ENCODE measurements at places on chromosomes 3 and 15. TPM values are rescaled to one million over a fixed set of nuclear protein-coding genes. Genes with fewer than 3 reads are reported as not detected.

DNA sequence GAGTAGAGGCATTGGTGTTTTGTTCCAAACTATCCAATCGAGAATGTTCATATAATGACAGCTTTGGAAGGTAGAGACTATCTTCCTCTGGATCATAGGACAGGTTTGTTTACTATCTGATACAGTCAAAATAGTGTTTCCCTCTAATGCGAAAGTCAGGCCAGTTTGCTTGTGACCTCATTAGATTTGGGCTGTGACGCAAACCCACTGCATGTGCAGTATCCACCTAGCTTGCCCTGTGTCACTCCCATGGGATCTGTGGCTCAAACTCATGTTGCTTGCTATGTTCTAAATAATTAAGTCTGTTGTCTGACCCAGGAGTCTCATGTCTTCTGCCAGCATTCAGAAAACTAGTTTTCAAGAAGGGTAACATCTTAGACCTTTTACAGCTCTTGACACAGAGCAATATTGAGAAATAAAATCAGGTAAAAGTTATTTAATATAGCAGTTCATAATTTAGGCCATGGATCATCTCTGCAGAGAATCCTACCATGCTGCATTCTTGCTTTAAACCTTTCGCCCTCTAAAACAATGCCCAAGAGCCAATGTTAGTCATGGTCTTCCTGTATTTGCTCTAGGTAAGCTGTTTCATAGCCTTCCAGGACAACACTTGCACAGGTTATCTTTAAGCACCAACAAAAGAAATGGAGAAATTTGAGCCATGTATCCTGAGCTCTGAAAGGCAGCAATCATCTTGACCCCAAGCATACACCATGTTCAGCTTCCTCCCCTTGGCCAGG lies 26.4 kb downstream of the NIT2 start:
- no peak overlapping the region for H3K4me3 ChIP-seq
- no peak for DNase-seq
- H3K27me3 ChIP-seq, result no peaks in the 10 kb centered on the region
- H3K36me3 ChIP-seq, result peaks cover 4% of the 10 kb centered on the region
- no peak overlapping the region for H3K27ac ChIP-seq
- no peaks in the 10 kb centered on the region for H3K4me1 ChIP-seq

DNA sequence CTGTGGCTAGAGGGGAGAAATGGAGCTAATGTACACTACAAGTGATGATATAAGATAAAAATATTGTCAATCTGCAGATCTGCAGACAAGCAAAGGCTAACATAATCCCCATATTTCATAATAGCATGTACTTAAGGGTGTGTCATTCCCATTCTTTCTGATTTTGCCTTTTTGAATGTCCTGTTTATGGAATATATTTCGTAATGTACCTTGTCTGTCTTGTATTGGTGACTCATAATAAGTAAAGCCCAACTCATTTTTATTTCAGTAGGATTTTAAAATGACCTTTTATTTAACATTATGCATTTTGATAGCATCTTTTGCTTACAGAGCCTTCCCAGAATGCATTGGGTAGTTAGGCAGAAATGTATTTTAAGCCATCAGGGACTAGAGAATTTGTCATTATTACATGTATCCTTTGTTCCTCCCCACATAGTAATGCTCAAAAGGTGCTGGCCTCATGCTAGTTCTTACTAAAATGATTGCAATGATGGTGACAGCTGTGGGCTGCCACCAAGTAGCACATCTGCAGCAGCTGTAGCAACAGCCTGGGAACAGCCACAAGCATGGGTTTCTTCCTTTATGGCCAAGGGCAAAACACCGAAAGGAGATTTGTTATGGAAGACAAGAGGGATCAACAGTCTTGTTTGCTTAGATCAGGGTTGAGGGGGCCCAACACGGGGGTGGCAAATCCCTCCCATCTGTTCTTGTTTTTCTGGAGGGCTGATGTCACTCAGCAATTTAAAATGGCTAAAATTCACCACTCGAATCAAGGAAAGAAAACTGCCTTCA lies 188.5 kb downstream of the CADPS start:
- H3K27ac ChIP-seq, result no peak overlapping the region
- peaks cover 11% of the 10 kb centered on the region for H3K4me1 ChIP-seq
- DNase-seq, result no peak
- H3K36me3 ChIP-seq, result no peaks in the 10 kb centered on the region
- no peak overlapping the region for H3K4me3 ChIP-seq

DNA sequence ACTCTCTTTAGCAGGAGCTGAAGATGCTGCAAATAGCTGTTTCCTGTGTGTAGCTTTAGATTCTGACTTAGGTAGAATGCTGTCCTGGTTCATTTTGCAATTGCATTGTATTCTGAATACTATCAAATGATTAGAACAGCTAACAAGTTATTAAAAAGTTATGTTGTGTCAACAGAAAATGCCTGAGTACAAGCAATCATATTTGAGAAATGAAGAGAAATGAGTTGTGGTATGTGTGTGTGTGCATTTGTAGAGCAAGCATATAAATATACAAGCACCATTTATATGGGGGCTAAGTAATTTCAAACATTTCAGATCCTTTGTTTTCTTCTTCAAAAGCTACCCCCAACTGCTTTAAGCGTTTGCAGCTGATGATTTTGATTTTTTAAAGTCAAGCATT lies 7.8 kb downstream of the ZIC1 start:
- peaks cover 100% of the 10 kb centered on the region for H3K27me3 ChIP-seq
- no peak overlapping the region for H3K27ac ChIP-seq
- H3K4me3 ChIP-seq, result no peak overlapping the region
- no peaks in the 10 kb centered on the region for H3K36me3 ChIP-seq
- H3K4me1 ChIP-seq, result peaks cover 7% of the 10 kb centered on the region

- no peak overlapping the region for H3K4me3 ChIP-seq
- H3K27ac ChIP-seq, result no peak overlapping the region
- H3K36me3 ChIP-seq, result peaks cover 5% of the 10 kb centered on the region
- DNase-seq, result no peak
These were observed 2.6 kb upstream of the EIF5A2 start for GRCh38 chr3:170911051-170911450.

GRCh38 chr3:70832834-70833205 lies 520.4 kb upstream of the MDFIC2 start:
- no peak overlapping the region for H3K4me3 ChIP-seq
- H3K4me1 ChIP-seq, result no peaks in the 10 kb centered on the region
- no peaks in the 10 kb centered on the region for H3K36me3 ChIP-seq

Gene ASB14
- not detected for total RNA-seq

GRCh38 chr3:8767667-8768363 lies 1.6 kb downstream of the OXTR start:
- H3K4me3 ChIP-seq, result peak overlapping the region; percentile 29
- H3K27ac ChIP-seq, result no peak overlapping the region
- DNase-seq, result peak; percentile 42
- H3K36me3 ChIP-seq, result no peaks in the 10 kb centered on the region

GRCh38 chr3:45002720-45003119 lies 23.4 kb upstream of the CLEC3B start:
- H3K4me3 ChIP-seq, result no peak overlapping the region
- DNase-seq, result no peak
- no peaks in the 10 kb centered on the region for H3K27me3 ChIP-seq
- peaks cover 20% of the 10 kb centered on the region for H3K36me3 ChIP-seq
- no peaks in the 10 kb centered on the region for H3K4me1 ChIP-seq

Gene ATP13A4
- 0.32 TPM for total RNA-seq

GRCh38 chr3:53242642-53243041 lies 13.2 kb downstream of the TKT start:
- no peaks in the 10 kb centered on the region for H3K36me3 ChIP-seq
- H3K4me1 ChIP-seq, result peaks cover 21% of the 10 kb centered on the region
- H3K27me3 ChIP-seq, result no peaks in the 10 kb centered on the region
- no peak overlapping the region for H3K27ac ChIP-seq
- no peak overlapping the region for H3K4me3 ChIP-seq

Gene TMEM207
- total RNA-seq, result not detected

Gene CCR5
- total RNA-seq, result not detected

GRCh38 chr3:13411186-13411860 lies 8.8 kb downstream of the NUP210 start:
- H3K4me3 ChIP-seq, result no peak overlapping the region
- no peaks in the 10 kb centered on the region for H3K36me3 ChIP-seq
- no peaks in the 10 kb centered on the region for H3K27me3 ChIP-seq
- DNase-seq, result no peak
- no peak overlapping the region for H3K27ac ChIP-seq

Gene CISH
- total RNA-seq, result 0.32 TPM

DNA sequence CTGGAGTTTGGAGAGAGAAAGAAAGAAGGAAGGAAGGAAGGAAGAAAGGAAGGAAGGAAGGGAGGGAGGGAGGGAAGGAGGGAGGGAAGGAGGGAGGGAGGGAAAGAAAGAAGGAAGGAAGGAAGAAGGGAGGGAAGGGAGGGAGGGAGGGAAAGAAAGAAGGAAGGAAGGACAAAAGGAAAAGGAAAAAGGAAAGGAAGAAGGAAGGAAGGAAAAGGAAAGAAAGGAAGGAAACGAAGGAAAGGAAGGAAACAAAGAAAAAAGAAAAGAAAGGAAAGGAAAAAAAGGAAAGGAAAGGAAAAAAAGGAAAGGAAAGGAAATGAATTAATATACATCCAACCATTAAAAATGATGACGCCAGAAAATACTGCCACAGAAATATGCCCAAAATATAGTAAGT lies 18.7 kb upstream of the OR4F6 start:
- H3K36me3 ChIP-seq, result no peaks in the 10 kb centered on the region
- H3K27me3 ChIP-seq, result peaks cover 7% of the 10 kb centered on the region
- H3K4me3 ChIP-seq, result no peak overlapping the region
- DNase-seq, result no peak
- no peaks in the 10 kb centered on the region for H3K4me1 ChIP-seq
- H3K27ac ChIP-seq, result no peak overlapping the region

- H3K27ac ChIP-seq, result no peak overlapping the region
- no peak overlapping the region for H3K4me3 ChIP-seq
- H3K27me3 ChIP-seq, result no peaks in the 10 kb centered on the region
- no peaks in the 10 kb centered on the region for H3K36me3 ChIP-seq
These were observed 274.3 kb upstream of the BCHE start for GRCh38 chr3:166111562-166111961.

Gene PLXNA1
- 34.7 TPM for total RNA-seq

DNA sequence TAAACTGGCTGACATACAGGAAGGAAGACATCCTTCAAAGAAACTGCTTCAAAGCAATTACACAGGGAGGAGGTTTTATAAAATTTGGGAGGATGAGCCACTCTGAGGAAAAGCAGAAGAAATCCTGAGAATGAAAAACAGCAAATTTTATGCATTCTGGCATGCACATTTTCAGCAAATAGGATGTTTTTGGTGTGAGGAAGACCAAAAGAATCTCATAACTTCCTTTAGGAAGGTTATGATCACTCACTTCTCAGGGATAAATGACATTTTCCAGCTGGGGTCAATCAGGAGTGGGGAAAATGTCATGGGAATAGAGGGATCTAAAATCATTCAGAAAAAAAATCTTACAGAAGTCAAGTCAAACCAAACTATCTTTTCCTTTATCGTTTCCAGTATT lies 371.7 kb upstream of the CNTN6 start:
- no peaks in the 10 kb centered on the region for H3K27me3 ChIP-seq
- no peak for DNase-seq
- H3K36me3 ChIP-seq, result no peaks in the 10 kb centered on the region
- H3K27ac ChIP-seq, result no peak overlapping the region

- H3K36me3 ChIP-seq, result no peaks in the 10 kb centered on the region
- no peak overlapping the region for H3K4me3 ChIP-seq
- no peak overlapping the region for H3K27ac ChIP-seq
These were observed 63.4 kb upstream of the LEKR1 start for GRCh38 chr3:156762631-156763185.

DNA sequence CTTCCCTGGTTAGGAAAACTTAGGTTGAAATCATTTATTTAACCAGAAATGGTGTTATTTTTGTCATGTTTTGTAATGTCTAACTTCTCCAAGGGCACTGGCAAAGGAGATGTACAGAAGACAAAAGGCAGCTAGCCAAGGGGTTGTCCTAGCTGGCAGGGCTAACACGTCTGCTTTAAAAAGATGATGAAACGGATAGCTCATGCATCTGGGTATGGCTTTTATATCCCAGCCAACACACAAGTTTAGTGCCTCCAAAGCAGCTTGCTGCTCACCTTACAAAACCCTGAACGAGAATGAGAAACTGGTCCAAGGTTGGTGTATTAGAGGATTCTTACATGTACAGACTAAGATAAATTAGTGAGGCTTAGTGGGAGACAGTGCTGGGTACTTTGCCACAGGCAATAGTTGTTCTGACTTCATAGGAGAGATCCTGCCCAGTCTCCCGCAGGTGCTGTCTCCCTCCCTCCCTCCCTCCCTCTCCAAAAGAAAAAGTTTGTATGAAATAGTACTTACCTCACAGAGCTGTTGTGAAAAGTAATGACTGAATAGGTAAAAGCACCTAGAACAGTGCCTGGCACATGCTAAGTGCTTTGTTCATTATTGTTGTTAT lies 47.8 kb downstream of the KCNMB2 start:
- H3K4me1 ChIP-seq, result peaks cover 4% of the 10 kb centered on the region
- no peak overlapping the region for H3K27ac ChIP-seq
- no peak for DNase-seq
- H3K4me3 ChIP-seq, result no peak overlapping the region

GRCh38 chr3:142884531-142884930 lies 4.4 kb downstream of the PCOLCE2 start:
- H3K27ac ChIP-seq, result no peak overlapping the region
- no peak for DNase-seq
- H3K36me3 ChIP-seq, result no peaks in the 10 kb centered on the region
- H3K27me3 ChIP-seq, result peaks cover 5% of the 10 kb centered on the region
- peaks cover 4% of the 10 kb centered on the region for H3K4me1 ChIP-seq
